ENCODE measurements at places on chromosomes 6 and 20. TPM values are rescaled to one million over a fixed set of nuclear protein-coding genes. Genes with fewer than 3 reads are reported as not detected.

SNAP25 gene
- total RNA-seq, result 61.0 TPM

- no peaks in the 10 kb centered on the region for H3K36me3 ChIP-seq
- peaks cover 6% of the 10 kb centered on the region for H3K4me1 ChIP-seq
- DNase-seq, result no peak
- H3K27ac ChIP-seq, result no peak overlapping the region
- no peak overlapping the region for H3K4me3 ChIP-seq
- no peaks in the 10 kb centered on the region for H3K27me3 ChIP-seq
Measured at GRCh38 chr20:16476032-16476431, 97.2 kb downstream of the KIF16B start.

DNA sequence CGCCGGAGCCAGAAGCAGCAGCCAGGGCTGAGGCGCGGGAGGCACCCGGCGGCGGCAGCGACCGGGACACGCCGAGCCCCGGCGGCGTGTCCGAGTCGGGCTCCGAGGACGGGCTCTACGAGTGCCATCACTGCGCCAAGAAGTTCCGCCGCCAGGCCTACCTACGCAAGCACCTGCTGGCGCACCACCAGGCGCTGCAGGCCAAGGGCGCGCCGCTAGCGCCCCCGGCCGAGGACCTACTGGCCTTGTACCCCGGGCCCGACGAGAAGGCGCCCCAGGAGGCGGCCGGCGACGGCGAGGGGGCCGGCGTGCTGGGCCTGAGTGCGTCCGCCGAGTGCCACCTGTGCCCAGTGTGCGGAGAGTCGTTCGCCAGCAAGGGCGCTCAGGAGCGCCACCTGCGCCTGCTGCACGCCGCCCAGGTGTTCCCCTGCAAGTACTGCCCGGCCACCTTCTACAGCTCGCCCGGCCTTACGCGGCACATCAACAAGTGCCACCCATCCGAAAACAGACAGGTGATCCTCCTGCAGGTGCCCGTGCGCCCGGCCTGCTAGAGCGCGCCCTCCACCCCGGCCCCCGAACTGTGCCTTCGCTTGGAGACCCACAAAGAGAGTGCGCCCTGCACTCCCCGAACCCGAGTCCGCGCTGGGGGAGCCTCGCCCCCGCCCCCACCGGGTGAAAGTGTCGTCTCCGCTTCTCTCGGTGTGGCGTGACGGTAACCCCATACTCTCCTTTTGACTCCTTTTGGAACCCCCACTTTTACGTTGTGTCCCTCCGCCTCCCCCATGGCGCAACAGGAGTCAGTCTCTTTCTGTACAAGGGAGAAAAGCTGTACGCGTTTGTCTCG lies 1.6 kb downstream of the INSM1 start:
- H3K27me3 ChIP-seq, result peaks cover 37% of the 10 kb centered on the region
- peaks cover 30% of the 10 kb centered on the region for H3K4me1 ChIP-seq
- peak overlapping the region; percentile 100 for H3K27ac ChIP-seq
- DNase-seq, result peak; percentile 44
- peak overlapping the region; percentile 98 for H3K4me3 ChIP-seq

DNA sequence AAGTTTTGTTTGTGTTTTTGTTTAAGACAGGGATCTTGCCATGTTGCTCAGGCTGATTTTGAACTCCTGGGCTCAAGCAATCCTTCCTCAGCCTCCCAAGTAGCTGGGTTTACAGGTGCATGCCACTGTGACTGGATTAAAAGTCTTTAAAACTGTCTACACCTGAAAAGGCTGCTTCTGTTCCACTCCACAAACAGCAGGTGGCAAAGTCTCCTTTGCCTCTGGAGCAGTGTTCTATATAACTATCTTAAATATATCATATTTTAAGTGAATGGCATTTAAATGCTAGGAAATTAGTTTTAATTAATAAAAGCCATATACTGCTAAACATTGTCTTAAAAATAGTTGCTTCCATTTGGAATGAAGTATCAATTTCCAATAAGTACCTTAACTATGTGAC lies 89.2 kb upstream of the BCLAF1 start:
- no peaks in the 10 kb centered on the region for H3K4me1 ChIP-seq
- no peak for DNase-seq
- H3K27ac ChIP-seq, result no peak overlapping the region

NKX2-2 gene
- total RNA-seq, result 1.2 TPM

TAGAP gene
- total RNA-seq, result not detected

DNA sequence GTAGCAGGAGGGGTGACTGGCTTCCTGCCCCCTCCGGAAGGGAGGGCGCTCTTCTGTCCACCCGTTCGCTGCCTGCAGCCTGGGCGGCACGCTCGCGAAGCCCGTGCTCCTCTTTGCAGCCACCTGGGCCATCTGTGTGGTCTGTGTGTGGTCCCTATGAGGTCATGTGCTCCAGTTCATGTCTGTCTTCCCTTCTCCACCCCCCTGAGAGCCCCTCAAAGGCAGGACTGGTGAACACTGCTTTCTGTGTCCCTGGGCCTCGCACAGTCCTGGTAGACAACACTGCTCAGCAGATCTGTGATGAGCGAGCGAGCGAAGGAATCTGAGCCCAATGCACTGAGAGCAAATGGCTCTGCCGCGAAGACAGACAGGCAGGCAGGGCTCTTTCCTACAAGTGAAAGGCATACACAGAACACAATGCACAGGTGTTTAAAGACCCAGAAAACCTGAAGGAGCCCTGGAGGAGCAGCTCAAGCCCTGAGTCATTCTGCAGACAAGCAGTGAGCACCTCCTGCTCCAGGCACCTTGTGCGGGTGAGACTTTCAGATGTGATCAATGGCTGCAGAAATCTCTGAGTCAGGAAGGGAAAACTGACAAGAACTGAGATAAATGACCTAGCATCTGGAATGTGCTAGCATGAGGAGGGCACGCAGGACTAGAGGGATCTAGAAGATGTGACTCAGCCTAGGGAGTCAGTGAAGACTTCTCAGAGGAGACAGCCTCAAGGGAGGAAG lies 27.1 kb downstream of the PPP1R3G start:
- H3K4me3 ChIP-seq, result no peak overlapping the region
- no peak for DNase-seq
- peaks cover 6% of the 10 kb centered on the region for H3K36me3 ChIP-seq
- H3K27me3 ChIP-seq, result peaks cover 2% of the 10 kb centered on the region
- H3K4me1 ChIP-seq, result no peaks in the 10 kb centered on the region
- no peak overlapping the region for H3K27ac ChIP-seq

DNA sequence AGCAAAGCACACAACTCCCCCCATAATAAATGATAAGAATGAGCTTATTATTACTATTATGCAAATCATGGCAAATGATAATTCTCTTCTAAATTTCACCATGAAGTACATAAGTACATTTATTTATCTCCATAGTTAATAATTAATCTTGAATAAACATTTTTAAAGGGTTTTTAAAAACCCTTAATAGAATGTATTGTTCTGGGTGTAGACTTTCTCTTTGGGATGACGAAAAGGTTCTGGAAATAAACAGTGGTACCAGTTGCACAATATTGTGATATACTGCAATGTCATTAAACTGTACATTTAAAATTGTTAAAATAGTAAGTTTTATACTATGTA lies 18.0 kb downstream of the DST start:
- H3K27me3 ChIP-seq, result no peaks in the 10 kb centered on the region
- DNase-seq, result no peak
- no peaks in the 10 kb centered on the region for H3K36me3 ChIP-seq
- H3K4me3 ChIP-seq, result no peak overlapping the region
- H3K4me1 ChIP-seq, result no peaks in the 10 kb centered on the region

BPIFB1 gene
- not detected for total RNA-seq

DNA sequence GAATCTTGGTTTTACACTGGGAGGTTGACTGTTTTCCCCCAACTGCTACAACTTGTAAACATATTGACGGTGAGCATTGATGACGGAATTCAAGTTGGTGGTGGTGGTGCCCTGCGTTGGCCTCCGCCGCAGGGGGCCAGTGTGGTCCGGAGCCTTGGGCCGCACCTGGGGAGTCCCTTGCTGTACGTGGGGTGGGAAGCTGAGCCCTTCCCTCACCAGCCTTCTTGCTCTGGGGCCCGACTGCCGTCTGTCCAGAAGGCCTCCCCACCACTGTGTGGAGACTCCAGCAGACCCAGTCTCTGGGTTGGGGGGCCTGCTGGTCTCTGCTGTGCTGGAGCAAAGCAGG lies 11.4 kb downstream of the GATA5 start:
- H3K27ac ChIP-seq, result no peak overlapping the region
- peaks cover 1% of the 10 kb centered on the region for H3K27me3 ChIP-seq
- no peaks in the 10 kb centered on the region for H3K36me3 ChIP-seq
- no peak overlapping the region for H3K4me3 ChIP-seq

SLC17A1 gene
- not detected for total RNA-seq

- no peak for DNase-seq
- no peaks in the 10 kb centered on the region for H3K27me3 ChIP-seq
- peaks cover 5% of the 10 kb centered on the region for H3K36me3 ChIP-seq
- peak overlapping the region; percentile 18 for H3K27ac ChIP-seq
- peak overlapping the region; percentile 79 for H3K4me3 ChIP-seq
Measured at GRCh38 chr6:4136354-4136831, 1.0 kb upstream of the ECI2 start.

- H3K27me3 ChIP-seq, result peaks cover 10% of the 10 kb centered on the region
- DNase-seq, result no peak
- H3K4me3 ChIP-seq, result peak overlapping the region; percentile 89
- H3K36me3 ChIP-seq, result peaks cover 5% of the 10 kb centered on the region
- peaks cover 31% of the 10 kb centered on the region for H3K4me1 ChIP-seq
Measured at GRCh38 chr20:34710861-34711574, 6.9 kb downstream of the TP53INP2 start.

DACT2 gene
- 0.22 TPM for total RNA-seq

GRCh38 chr6:137230547-137230946 lies 11.4 kb upstream of the IFNGR1 start:
- no peak overlapping the region for H3K27ac ChIP-seq
- DNase-seq, result no peak
- no peaks in the 10 kb centered on the region for H3K4me1 ChIP-seq
- no peak overlapping the region for H3K4me3 ChIP-seq

- peak overlapping the region; percentile 57 for H3K27ac ChIP-seq
- H3K4me3 ChIP-seq, result peak overlapping the region; percentile 98
- no peak for DNase-seq
- peaks cover 5% of the 10 kb centered on the region for H3K4me1 ChIP-seq
- peaks cover 10% of the 10 kb centered on the region for H3K27me3 ChIP-seq
- no peaks in the 10 kb centered on the region for H3K36me3 ChIP-seq
Measured at GRCh38 chr6:27617046-27617687, 144.3 kb upstream of the ZNF184 start.

GRCh38 chr20:24102290-24102689 lies 113.7 kb upstream of the GGTLC1 start:
- H3K4me1 ChIP-seq, result peaks cover 14% of the 10 kb centered on the region
- no peak overlapping the region for H3K4me3 ChIP-seq
- no peaks in the 10 kb centered on the region for H3K36me3 ChIP-seq
- H3K27ac ChIP-seq, result no peak overlapping the region
- no peak for DNase-seq

GRCh38 chr20:53608456-53609452 lies 15.1 kb upstream of the ZNF217 start:
- H3K4me1 ChIP-seq, result peaks cover 11% of the 10 kb centered on the region
- DNase-seq, result no peak
- H3K27me3 ChIP-seq, result no peaks in the 10 kb centered on the region
- H3K27ac ChIP-seq, result no peak overlapping the region
- H3K4me3 ChIP-seq, result no peak overlapping the region

DNA sequence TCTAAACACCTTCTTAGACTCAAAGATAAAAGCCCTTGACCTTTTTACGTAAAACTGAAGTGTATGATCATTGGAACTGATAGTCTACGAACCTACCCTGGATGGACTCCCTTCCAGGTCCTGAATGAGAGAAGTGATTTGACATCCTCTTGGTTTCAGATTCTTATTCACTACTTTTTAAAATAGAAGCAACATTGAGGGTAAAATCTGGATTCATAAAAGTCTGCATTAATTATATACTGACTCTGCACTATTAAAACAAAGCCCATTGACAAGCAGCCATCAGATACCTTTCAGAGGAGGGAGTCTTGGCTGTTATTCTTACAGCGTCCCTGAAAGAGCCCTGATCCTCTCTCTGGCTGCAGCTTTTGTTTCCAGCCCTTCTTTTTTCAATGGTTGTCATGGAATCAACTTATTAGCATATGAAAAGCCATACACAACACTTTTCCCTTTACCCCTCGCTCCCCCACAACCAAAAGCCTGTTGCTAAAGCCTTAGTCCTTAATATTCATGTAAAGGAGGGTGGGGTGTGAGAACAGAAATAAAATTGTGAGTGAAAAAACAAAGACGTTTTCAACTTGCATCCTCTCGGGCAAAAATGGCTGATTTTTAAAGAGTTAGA lies 270.0 kb upstream of the MARCKS start:
- H3K4me1 ChIP-seq, result peaks cover 13% of the 10 kb centered on the region
- no peak for DNase-seq
- peak overlapping the region; percentile 36 for H3K4me3 ChIP-seq
- H3K36me3 ChIP-seq, result no peaks in the 10 kb centered on the region
- H3K27me3 ChIP-seq, result no peaks in the 10 kb centered on the region

GPSM3 gene
- 3.2 TPM for total RNA-seq

- no peaks in the 10 kb centered on the region for H3K36me3 ChIP-seq
- no peak for DNase-seq
- peak overlapping the region; percentile 44 for H3K4me3 ChIP-seq
- H3K27ac ChIP-seq, result peak overlapping the region; percentile 65
- peaks cover 13% of the 10 kb centered on the region for H3K27me3 ChIP-seq
- peaks cover 49% of the 10 kb centered on the region for H3K4me1 ChIP-seq
Measured at GRCh38 chr6:155543166-155543847, 87.7 kb upstream of the NOX3 start.

GRCh38 chr6:257774-258173 lies 34.5 kb upstream of the DUSP22 start:
- DNase-seq, result no peak
- no peak overlapping the region for H3K4me3 ChIP-seq
- H3K4me1 ChIP-seq, result no peaks in the 10 kb centered on the region
- no peaks in the 10 kb centered on the region for H3K36me3 ChIP-seq
- H3K27ac ChIP-seq, result no peak overlapping the region

PAK5 gene
- total RNA-seq, result 6.8 TPM

- H3K27ac ChIP-seq, result no peak overlapping the region
- H3K4me1 ChIP-seq, result peaks cover 29% of the 10 kb centered on the region
- H3K36me3 ChIP-seq, result no peaks in the 10 kb centered on the region
- no peak overlapping the region for H3K4me3 ChIP-seq
- DNase-seq, result no peak
Measured at GRCh38 chr6:37543361-37543760, 43.7 kb upstream of the CCDC167 start.

GRCh38 chr20:35314816-35315631 lies 22.8 kb upstream of the FAM83C start:
- H3K4me3 ChIP-seq, result no peak overlapping the region
- peaks cover 2% of the 10 kb centered on the region for H3K27me3 ChIP-seq
- peaks cover 17% of the 10 kb centered on the region for H3K4me1 ChIP-seq
- DNase-seq, result no peak

GRCh38 chr6:166351715-166352285 lies 9.5 kb upstream of the SFT2D1 start:
- H3K4me3 ChIP-seq, result no peak overlapping the region
- no peak for DNase-seq
- H3K36me3 ChIP-seq, result peaks cover 11% of the 10 kb centered on the region
- H3K27ac ChIP-seq, result no peak overlapping the region
- peaks cover 2% of the 10 kb centered on the region for H3K27me3 ChIP-seq

GRCh38 chr6:156033598-156033997 lies 578.0 kb upstream of the NOX3 start:
- no peaks in the 10 kb centered on the region for H3K4me1 ChIP-seq
- H3K27me3 ChIP-seq, result peaks cover 3% of the 10 kb centered on the region
- H3K36me3 ChIP-seq, result peaks cover 12% of the 10 kb centered on the region
- DNase-seq, result no peak
- no peak overlapping the region for H3K27ac ChIP-seq
